Stimulated activated CD4-positive, alpha-beta T cell treated with anti-CD3 and anti-CD28 coated beads, Interleukin-15, amount 100 ng/mL, for 48 hours (primary cell): ENCODE measurements at places on chromosomes 1 and 21.
A peak's percentile ranks its signal among the peaks of the same experiment; 100 is the strongest.

DNA sequence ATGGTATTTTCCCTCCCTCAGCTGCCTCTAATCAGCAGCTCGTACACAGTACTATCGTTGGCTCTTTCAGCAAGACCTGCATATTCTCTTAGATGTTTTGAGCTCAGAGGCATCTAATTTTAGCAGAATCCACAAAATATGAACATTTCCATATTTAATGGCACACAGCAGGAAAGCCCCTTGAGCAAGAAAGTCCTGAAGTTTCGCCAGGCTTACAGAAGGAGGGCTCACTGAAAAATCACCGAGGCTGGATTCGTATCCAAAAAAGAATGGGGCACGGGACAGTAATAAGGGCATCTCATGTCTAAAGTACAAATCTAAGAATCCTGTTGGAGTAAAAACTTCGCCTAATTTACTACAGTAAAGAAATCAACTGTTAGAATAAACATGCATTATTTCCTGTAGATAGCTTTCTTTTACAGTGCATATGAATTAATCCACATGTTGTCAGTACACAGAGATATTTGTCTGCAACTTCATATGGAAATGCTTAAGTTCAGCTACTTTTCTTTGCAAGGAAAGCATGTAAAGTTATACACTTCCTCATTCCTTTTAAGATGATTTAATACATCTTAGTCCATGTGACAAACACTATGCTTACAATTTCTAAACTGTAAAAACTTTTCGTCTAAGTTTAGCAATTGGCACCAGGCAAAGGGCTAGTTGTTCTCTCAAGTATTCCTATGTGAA is 1205.3 kb upstream of the ADGRL4 start:
- DNase-seq = no peak

GRCh38 chr1:205589046-205589445 is 42.8 kb downstream of the ELK4 start:
- no peak for DNase-seq

GRCh38 chr1:19591482-19592091 is 52.5 kb upstream of the NBL1 start:
- DNase-seq = no peak

GRCh38 chr1:95197616-95198252 is 36.3 kb upstream of the RWDD3 start:
- DNase-seq = no peak

DNA sequence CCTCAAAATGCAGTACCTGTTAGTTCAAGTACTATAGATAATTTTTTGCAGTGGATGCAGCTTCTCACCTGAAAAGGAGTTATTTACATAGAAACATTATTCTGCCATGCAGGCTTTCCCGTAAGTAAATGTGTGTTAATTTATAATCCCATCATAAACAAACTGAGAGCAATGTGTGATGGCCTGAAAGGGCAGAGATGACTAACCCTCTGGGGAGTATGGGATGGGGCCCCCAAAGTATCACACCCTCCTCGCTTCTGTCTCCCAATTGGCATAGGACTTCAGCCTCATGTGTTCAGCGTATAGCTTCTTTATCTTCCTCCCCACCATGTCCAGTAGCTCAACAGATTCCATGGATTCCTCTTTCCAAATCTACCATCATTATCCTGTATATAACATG is 7.6 kb downstream of the HMGCL start:
- DNase-seq = no peak

DNA sequence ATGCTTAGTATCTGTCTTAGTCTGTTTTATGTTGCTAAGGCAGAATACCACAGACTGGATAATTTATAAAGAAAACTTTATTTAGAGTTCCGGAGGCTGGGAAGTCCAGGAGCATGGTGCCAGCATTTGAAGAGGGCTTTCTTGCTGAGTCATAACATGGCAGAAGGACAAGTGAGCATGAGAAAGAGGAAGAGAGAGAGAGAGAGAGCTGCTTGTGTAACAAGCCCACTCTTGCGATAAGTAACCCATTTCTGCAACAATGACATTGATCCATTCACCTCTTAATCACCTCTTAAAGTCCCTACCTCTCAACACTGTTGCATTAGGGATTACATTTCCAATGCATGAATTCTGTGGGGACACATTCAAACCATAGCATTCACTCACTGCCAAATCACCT is 11.7 kb upstream of the MYOCOS start:
- DNase-seq = no peak

DNA sequence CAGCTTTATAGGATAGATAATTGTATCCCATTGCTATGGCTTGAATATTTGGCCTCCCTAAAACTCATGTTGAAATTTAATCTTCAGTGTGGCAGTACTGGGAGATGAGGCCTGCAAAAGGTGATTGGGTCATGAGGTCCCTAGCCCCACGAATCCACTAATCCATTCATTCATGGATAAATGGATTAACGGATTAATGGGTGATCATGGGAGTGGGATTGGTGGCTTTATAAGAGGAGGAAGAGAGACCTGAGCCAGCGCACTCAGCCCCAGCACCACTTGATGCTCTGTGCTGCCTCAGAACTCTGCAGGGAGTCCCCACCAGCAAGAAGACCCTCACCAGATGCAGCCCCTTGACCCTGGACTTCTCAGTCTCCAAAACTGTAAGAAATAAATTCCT is 32.0 kb downstream of the S100A6 start:
- no peak for DNase-seq

GRCh38 chr1:183896466-183897048 is 91.6 kb downstream of the RGL1 start:
- no peak for DNase-seq

GRCh38 chr1:57066980-57067610 is 101.3 kb upstream of the C8B start:
- no peak for DNase-seq

GRCh38 chr1:184941735-184942134 is 32.6 kb downstream of the NIBAN1 start:
- DNase-seq = no peak

GRCh38 chr21:18840239-18840638 is 436.7 kb upstream of the TMPRSS15 start:
- DNase-seq = no peak

DNA sequence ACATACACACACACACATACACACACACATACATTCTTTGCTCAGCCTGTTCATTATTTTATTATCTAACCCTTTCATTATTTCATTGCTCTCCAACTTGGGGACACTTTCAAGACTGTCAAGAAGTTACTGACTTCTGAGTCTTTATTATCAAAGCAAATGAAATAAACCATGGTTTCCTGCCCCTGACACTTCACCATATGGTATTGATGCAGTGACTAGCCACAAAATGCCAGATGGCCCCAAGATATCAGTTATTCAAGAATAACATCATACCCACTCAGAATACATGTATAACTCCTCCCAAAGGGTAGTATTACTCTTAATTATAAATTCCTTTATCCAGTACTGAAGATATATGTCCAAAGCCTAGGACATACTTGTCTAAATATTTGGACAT is 197.3 kb downstream of the MRPL39 start:
- DNase-seq = no peak

- DNase-seq = no peak
These were observed 27.3 kb upstream of the RCOR3 start for GRCh38 chr1:211231873-211232272.

GRCh38 chr1:6447818-6448748 is 17.9 kb downstream of the TNFRSF25 start:
- no peak for DNase-seq

- peak; percentile 45 for DNase-seq
These were observed 17.2 kb upstream of the RLF start for GRCh38 chr1:40143891-40144575.

DNA sequence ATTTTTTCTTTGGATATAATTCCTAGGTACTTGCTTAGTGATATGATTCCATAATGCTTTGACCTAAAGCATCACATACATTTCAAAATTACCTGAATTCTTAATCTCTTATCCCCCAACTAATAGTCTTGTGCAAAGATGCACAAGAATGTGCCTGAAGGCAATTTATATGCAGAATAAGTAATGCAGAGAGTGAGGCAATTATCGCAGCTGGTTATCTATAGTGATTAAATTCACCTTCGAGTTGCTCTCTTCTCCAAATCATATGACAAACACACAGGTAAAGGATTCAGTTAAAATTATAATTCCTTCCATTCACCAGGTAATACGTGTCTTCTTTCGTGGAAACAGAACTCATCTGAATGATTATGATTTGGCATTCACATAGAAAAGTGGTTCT is 717.3 kb downstream of the MRPL39 start:
- DNase-seq = no peak

GRCh38 chr1:212561501-212561931 is 47.0 kb upstream of the ATF3 start:
- no peak for DNase-seq

DNA sequence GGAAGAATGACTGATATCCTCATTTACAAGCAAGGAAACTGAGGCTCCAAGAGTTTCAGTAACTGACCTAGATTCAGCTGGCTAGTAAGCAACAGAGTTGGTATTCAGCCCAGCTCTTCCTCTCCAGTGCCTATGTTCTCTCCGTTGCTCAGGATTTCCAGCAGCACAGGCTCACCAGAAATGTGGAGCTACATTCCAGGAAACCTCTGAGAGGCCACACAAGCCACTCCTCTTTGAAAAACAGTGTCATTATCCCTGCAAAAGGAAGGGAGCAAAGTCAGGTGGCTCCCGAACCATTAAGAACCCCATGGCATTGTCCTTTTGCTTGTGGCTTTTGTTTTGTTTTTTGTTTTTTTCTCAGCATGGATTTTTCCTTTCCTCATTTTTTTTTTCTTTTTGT is 40.6 kb upstream of the DUSP10 start:
- DNase-seq = no peak

- DNase-seq = no peak
These were observed 67.1 kb upstream of the PTGFRN start for GRCh38 chr1:116842654-116843053.

GRCh38 chr1:117735045-117735992 is 129.5 kb downstream of the TENT5C start:
- DNase-seq = no peak

DNA sequence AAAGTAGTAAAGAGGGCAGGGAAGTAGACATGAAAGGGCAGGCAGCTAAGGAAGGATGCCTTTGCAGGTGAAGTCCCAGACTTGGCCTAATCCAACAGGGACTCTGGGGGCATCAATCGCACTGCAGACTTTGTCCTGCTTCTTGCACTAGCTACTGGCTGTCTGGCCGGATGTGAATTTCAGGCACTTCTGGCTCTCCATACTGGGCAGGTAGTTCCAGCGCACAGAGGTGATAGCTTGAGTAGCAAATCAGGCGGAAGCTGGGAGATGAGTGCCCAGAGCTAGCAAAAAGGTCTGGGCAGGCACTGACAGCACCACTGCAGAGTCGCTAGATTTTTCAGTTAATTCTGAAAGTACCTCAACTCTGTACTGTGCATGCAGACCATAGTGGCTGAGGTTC is 997 bp downstream of the RSPH1 start:
- DNase-seq = no peak

GRCh38 chr1:224377676-224378006 is 21.0 kb downstream of the CNIH4 start:
- DNase-seq = peak; percentile 21

- no peak for DNase-seq
These were observed 121.7 kb downstream of the SMYD2 start for GRCh38 chr1:214402613-214403083.

- no peak for DNase-seq
These were observed 119.7 kb downstream of the HHAT start for GRCh38 chr1:210448297-210448892.

DNA sequence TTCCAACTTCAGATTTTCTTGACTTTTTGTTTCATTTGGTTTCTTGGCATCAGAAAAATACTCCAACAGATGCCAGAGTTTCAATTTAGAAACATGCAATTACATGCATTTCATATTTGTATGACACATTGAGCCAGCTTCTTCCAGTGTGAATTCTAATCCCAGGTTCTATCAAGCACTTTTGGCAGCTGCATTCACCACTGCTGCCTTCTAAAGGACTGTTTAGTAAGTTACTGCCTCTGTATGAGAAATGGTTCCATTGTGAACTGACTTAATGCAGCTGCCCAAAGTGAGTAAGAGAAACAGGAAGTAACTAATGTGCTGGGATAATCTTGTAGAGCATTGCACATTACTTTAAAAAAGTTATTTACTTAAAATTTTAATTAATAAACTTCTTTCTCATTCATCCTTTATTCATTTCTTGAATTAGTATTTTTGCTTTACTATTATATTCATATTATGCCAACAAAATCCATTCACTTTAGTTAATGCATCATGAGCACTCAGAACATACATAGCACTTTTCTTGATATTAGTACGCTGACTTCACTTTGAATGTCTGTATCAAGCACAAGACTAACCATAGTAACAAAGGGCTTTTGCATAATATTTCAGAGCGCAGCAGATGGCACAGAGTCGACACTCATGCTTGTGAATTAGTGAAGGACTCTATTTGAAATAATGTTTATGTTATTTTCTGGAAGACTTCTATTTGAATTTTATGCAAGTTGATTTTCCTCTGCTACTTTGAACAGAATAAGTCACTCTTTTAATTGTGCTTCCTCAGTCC is 9.8 kb downstream of the RGS18 start:
- DNase-seq = no peak

DNA sequence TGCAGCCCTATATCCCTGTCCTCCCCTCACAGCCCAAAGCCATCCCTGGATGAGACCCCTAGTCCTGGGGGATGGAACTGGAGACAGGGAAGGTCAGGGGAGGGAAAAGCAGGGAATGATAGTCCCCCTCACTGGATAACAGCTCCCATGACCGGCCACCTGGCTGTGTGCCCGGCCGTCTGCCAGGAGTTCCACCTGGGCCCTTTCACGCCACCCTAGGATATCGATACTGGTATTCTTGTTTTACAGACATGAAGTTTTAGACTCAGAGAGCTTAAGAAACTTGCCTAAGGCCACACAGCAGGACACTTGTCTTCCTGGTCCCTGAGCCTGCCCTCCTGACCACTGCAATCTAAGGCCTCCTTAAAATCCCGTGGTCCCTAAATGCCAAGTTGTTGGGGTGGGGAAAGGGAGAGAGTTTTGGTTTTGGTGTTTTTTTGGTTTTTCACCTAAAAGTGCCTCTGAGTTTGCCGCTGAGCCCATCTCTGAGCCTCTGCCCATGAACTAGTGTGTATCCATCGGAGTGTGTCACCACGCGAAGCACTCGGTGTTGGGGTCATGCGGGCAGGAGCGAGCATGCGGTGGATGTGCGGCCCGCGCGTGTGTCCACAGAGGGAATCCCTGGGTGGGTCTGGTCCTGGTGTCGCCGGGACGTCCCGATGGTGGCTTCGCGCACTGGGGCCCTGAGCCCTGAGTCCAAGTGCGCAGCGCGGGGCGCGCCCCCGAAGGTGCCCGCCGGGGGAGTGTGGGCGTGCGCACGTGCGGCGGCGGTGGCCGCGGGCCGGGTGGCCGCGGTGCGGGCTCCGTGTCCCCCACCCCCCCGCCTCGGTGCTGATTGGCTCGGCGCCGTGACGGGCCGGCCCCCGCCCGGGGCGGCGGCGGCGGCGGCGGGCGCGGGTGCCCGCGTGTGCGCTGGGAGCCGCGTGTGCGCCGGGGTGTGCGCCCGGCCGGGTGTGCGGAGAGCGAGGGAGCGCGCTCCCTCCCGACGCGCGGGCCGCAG is at the start of gene EPHA8:
Gene EPHA8 (plus strand): TSS at position 906 of the 1,000 bp plus-strand sequence. CDS start 147 bp downstream, outside the sequence.
- no peak for DNase-seq

DNA sequence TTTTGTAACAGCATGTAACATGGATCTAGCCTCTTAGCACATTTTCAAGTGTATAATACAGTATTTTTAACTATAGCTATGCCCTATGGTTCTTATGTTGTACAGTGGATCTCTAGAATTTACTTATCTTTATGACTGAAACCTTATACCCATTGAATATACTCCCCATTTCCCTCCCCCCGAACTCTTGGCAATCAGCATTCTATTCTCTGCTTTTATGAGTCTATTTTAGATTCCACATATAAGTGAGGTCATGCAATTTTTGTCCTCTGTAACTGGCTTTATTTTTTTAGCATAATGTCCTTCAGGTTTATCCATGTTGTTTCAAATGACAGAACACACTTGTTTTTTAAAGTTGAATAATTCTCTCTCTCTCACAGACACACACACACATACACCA is 3.1 kb upstream of the GBP6 start:
- DNase-seq = no peak
